Natural killer cell treated with Interleukin-12 subunit alpha and Interleukin-12 subunit beta and Interleukin-15 and Interleukin-18, amount 100 ng/mL, for 72 hours (primary cell): ENCODE measurements at places on chromosomes 16 and 17. TPM values are rescaled to one million over a fixed set of nuclear protein-coding genes. Genes with fewer than 3 reads are reported as not detected.

- DNase-seq, result no peak
These were observed 8.9 kb downstream of the GEMIN4 start for GRCh38 chr17:743139-743538.

- DNase-seq, result no peak
These were observed 164.6 kb downstream of the SALL1 start for GRCh38 chr16:50986453-50986852.

DNA sequence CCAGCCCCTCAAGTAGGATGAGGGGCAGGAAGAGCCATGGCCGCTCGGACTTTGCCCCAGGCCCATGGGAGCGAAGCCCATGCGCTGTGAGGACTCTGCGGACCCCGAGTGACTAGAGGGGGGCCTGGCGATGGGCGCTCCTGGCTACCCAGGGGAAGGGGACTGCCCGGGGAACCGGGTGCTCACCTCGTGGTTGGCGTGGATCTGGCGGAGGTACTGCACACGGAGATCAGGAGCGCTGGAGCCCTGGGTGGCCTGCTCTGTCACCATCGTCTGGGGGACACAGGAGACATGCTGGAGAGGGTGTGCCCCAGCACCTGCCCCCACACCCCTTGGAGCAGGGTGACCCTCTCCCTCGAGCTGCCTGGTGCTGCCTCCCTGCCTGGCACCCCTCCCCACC is 11.0 kb downstream of the FAAP100 start:
- no peak for DNase-seq

DNA sequence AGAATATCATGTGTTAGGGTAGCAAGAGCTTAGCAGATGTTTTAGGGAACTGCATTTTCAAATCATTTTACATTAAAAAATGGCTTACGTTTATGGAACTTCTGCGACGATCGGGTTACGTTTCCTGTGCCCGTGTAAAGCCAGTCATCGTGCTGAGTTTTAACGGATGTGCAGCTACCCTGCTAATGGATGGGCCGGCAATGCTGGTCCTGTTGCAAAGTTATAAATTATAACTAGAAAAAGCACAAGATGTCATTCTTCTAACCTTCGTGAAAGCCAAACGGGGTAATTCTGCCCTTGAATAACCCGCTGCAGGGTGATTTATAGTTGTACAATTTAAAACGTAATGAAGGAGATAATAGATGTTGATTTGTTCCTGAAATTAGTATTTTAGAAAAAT is 339.2 kb downstream of the WWOX start:
- DNase-seq, result no peak

GRCh38 chr17:68013385-68013784 is 17.1 kb upstream of the C17orf58 start:
- DNase-seq, result no peak

GRCh38 chr16:50086176-50086575 is 20.4 kb downstream of the HEATR3 start:
- no peak for DNase-seq

- DNase-seq, result no peak
These were observed 9.2 kb downstream of the KRT33B start for GRCh38 chr17:41360296-41360995.

GRCh38 chr17:57931488-57932137 is 23.6 kb downstream of the CUEDC1 start:
- DNase-seq, result no peak

GRCh38 chr17:49015924-49016774 is 19.0 kb downstream of the IGF2BP1 start:
- DNase-seq, result no peak

DNA sequence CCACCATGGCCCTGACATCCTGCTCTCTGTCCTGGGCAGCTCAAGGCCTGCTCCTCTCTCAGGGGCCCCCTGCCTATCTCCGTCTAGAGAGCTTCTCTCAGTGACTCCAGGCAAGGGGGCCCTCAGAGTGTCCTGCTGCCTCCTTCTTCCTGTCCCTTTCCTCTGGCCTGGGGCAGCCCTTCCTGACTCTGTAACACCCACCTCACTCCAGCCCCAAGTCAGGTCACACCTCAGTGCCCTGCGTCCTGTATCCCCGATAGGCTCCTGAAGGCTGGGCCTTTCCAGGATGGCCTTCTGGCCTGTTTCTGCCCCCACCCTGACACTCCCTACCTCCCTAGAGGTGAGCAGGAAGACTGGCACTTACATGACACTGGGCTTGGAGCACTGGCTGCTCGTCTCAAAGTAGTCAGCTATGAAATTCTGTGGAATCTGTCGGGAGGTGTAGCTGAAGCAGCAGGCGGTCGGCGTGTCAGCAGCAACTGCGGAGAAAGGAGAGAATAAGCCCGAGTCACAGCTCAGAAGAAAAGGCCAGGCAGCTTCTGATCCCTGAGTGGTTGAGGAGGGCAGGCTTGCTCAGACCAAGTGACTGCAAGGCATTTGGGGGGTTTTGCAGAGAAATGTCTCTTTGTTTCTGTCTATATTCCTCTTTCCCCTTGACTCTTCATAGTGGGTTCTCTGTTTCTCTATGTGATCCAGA is 976 bp downstream of the CCL3L1 start:
- DNase-seq, result no peak

GRCh38 chr16:53159781-53160436 is 105.1 kb downstream of the CHD9 start:
- DNase-seq, result no peak

- DNase-seq, result no peak
These were observed 142.6 kb upstream of the CPHXL start for GRCh38 chr16:75868636-75869632.

DNA sequence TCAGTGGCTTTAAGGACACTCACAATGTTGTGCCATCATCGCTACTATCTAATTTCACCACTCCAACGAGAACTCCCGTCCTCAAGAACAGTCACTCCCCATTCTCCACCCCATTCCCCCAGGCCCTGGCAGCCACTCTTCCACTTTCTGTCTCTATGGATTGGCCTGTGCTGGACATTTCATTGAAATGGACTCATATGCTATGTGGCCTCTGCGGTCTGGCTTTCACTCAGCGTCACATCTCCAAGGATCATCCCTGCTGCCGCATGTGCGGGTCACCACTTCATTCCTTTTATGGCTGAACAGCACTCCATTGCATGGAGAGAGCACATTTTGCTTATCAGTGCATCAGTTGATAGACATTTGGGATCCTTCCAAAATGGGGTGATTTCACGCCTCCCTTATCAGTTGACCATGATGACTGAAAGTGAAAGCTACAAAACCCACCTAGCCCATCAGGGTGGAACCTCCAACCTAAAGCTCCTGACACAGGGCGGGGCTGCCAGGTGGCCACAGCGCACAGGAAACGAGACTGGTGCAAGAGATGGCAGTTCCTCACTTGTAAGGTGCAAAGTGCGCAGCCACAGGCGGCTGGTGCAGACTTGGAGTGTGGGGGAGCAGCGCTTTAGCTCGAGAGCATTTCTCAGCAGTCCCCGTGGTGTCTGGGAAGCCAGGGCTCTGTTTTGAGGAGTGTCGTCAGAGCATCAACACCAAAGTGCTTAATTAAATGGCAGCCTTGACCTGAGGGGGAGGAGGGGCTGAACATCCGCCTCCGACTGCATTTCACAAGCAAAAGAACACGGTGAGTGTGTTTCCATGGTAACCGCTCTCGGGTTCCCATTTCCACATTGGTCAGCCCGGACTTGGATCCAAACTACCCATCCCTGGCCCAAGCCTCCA is 23.8 kb downstream of the COTL1 start:
- peak; percentile 92 for DNase-seq

GRCh38 chr16:31010585-31011325 is at the start of gene STX1B:
STX1B (minus strand) TSS chr16:31010638; CDS start chr16:31010396, 242 bp downstream.
- no peak for DNase-seq

DNA sequence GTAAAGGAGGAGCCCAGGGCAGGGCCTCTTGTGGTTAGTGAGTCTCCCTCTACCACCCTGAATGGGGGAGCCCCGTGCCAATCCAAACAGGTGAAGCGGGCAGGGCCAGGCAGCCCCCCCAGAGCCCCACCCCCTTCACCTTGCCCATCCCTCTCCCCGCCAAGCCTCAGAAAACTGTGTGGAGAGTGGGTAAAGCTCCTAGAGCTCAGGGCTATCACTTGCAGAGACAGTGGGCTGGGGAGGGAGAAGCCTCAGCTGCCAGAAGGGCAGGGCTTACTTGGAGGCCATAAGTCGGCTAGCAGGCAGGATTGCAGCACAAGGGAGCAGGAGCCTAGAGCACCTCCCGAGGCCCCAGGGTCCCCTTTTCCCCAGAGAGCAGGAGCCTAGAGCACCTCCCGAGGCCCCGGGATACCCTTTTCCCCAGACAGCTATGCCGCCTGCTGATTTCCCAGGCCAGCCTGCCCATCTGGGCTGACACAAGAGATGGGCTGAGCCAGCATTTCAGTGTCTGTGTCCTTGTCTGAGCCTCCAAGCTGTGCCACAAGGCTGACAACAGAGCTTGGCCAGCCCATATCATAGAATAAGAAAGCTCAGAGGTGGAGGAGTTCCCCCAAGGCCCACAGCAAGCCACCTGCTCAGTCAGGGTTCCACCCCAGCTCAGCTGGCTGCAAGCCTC is 6.7 kb upstream of the KRT14 start:
- no peak for DNase-seq

- DNase-seq, result no peak
These were observed 47.9 kb upstream of the HLF start for GRCh38 chr17:55216888-55217287.

DNA sequence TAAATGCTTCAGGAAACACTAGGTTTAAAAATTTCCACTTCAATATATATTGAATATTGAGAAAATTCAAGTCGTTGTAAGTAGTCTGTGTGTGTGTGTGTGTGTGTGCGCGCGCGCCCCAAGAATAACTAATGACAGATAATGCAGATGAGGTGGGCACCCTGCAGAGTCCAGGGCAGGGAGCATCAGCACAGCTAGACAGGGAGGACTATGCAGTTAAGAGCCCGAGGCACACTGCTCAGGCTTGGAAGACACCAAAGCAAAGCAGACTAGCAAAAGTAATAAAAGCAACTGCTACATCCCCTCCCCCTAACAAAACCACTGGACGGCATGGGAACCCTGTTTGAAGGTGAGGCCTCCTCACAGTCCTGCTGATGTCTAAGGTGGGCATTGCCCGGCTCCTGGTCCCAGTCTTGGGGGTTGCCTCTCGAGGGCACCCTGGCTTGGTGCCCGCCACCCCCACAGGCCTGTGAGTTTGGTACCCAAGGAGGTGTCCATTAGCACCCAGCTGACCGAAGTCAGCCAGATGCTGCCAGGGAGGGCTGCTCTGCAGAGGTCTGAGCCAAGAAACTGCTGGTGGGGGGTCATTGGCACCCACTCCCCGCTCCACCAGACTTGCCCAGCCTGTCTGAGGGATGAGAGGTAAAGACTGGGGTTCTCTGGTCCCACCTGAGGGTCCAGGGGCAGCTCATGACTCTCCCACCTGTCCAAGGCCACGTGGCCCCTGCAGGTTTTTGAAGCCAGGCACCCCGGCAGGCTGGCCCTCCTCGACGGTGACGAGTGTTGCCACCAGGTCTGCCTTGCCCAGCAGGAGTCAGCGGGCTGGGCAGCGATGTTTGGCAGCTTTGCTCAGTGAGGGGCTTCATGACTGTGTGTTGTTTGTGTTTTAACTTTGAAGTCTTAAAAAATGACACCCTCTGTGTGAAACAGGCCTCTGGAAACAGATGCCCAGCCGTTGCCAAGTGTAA is 18.7 kb downstream of the LRRC75A start:
- no peak for DNase-seq

DNA sequence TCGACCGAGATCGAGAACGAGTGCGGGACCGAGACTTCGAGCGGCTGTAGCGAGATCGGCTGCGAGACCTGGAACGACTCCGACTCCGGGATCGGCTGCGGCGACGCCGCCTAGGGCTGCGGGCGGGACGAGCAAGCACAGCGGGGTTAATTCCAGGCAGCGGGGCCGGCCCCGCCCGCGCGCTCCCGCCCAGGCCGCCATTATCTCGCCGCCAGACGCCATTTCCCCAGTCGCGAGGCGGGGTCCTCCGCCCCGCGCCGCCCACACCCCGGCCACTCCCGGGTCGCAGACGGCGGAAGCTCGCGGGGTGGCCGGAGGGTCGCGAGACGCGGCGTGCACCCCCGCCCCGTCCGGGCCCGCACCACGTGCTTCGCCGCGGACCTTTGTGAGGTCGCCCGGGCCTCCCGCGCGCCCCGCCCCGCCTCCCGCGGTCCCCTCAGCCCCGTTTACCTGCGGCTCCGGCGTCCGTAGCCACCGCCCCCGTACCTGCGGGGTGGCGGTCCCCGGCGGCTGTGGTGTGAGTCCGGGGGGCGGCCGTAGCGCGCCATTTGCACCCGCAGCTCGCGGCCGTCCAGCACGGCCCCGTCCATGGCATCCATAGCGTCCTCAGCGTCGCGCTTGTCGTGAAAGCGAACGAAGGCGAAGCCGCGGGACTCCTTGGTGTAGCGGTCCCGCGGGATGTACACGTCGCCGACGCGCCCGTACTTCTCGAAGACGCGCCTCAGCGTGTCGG is 616 bp downstream of the SRSF2 start:
- peak; percentile 81 for DNase-seq

GRCh38 chr17:27566671-27567562 is 64.1 kb upstream of the LGALS9 start:
- no peak for DNase-seq

- DNase-seq, result no peak
These were observed 52.2 kb downstream of the DNAH17 start for GRCh38 chr17:78524870-78525510.

DNA sequence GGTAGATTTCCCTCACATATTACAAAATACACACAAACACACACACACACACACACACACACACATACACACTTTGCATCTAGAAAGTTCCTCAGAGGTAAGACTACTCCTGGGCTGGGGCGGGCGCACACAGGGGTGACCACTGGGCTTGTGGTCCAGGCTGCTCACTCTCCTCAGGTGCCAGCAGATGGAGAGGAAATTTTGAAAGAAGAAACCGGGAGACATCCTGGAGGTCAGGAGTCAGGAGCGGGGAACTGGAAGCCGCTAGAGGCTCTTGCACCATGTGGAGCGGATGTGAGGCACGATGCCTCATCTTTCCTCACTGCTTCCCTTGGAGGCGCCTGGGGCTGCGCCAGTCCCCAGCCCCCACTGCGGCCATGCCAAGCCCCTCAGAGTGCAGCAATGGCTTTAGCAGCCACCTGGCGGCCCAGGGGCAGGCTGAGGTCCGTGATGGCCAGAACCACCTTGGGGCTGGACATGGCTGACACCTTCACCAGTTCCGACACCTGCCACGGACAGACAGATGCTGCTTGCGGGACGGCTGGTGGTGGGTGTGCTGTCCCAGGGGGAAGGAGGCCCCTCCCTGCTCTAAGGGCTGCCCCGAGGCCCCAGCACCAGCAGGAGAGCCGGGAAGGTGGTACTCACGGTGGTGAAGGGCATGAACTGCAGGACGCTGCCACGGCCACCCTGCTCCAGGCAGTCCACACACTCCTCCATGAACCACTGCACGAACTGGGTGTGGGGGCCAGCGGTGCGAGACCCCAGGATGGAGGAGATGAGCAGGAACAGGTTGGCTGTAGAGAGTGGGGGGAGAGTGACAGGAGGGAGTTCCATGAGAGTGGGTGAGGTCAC is 4.1 kb downstream of the CSF3 start:
- DNase-seq, result no peak

- DNase-seq, result no peak
These were observed 128.5 kb downstream of the PARN start for GRCh38 chr16:14501331-14502255.

TP53TG3 gene
- total RNA-seq, result not detected

VPS35 gene
- total RNA-seq, result 61.6 TPM

ZG16 gene
- total RNA-seq, result not detected

DHRS7B gene
- total RNA-seq, result 22.2 TPM

BAIAP3 gene
- total RNA-seq, result 0.17 TPM

WFDC1 gene
- not detected for total RNA-seq

TBC1D3G gene
- total RNA-seq, result not detected
